ENCODE measurements at places on chromosomes 16 and 17. TPM values are rescaled to one million over a fixed set of nuclear protein-coding genes. Genes with fewer than 3 reads are reported as not detected.

Gene RUNDC3A
- under 0.01 TPM for total RNA-seq

Gene FOXJ1
- not detected for total RNA-seq

Gene RBBP6
- total RNA-seq = 31.1 TPM

Gene MARVELD3
- total RNA-seq = under 0.01 TPM

Gene TP53TG3
- total RNA-seq = not detected

Gene SPNS1
- total RNA-seq = 33.2 TPM

Gene XAF1
- total RNA-seq = 45.8 TPM

Gene ZC3H18
- total RNA-seq = 12.6 TPM

Gene COX6A2
- not detected for total RNA-seq

- DNase-seq = peak; percentile 99
These were observed 8.1 kb upstream of the TIMP2 start for GRCh38 chr17:78933025-78933958.

DNA sequence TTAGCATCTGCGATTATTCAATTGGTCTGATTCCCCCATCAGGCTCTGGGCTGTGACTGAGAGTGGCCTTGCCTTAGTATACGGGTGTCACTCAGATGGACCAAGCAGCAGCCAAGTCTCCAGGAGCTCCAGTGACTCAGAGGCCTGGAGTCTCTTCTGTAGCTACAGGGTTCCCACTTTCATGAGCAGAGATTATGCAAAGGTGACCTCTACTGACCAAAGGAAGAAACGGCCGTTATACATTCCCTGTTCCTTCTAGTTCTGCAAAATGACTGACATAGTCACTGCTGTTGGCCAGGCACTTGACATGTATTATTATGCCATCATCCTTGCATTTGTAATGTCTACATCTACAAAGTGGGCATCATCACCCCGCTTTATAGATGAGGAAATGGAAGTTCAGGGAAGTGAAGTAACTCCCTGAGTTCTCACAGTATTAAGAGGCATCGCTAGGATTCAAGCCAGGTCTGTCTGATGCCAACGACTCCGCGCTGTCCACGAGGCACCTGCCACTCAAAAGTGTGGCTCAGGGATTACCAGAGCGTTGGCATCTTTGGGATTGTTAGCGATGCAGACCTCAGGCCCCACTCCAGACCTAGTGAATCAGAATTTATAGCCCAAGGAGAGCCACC, 23.3 kb downstream of the SLC38A7 start:
- DNase-seq = peak; percentile 86

- no peak for DNase-seq
These were observed 154.3 kb downstream of the KATNIP start for GRCh38 chr16:27704252-27704651.

DNA sequence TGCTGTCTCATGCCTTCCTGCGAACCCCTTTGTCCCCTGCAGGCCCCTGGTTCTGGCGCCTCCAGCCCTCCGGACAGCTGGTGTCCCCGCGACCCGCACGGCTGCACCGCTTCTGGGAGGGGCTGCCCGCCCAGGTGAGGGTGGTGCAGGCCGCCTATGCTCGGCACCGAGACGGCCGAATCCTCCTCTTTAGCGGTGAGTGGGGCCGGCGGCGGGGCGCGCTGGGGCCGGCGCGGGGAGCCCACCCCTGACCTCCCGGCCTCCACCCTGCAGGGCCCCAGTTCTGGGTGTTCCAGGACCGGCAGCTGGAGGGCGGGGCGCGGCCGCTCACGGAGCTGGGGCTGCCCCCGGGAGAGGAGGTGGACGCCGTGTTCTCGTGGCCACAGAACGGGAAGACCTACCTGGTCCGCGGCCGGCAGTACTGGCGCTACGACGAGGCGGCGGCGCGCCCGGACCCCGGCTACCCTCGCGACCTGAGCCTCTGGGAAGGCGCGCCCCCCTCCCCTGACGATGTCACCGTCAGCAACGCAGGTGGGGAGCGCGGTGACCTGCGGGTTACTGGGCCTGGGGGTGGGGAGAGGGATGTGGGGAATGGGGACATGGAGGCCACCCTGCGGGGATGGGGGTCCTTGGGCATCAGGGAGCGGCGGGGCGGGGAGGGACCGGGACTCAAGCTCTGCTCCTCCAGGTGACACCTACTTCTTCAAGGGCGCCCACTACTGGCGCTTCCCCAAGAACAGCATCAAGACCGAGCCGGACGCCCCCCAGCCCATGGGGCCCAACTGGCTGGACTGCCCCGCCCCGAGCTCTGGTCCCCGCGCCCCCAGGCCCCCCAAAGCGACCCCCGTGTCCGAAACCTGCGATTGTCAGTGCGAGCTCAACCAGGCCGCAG, 7.1 kb upstream of the IL32 start:
- peak; percentile 20 for DNase-seq

DNA sequence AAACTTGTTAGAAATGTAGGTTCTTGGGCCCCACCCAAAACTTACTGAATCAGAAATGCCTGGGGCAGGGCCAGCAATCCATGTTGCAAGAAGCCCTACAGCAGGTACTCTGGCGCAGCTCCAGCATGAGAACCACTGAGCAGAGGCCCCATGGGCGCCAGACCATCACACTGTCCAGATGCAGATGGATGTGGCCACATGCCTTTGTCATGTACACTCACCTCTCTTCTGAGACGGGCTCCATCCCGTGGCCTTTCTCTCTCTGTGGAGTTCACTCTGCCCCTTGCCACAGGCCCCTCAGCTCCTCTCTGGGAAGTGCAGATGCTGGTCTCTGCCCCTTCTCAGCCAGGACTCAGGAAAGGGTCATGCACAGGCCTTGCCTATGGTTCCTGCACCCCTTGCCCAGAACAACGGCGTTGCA, 2.3 kb upstream of the CCNF start:
- DNase-seq = no peak

GRCh38 chr17:50273654-50274040, 619 bp upstream of the TMEM92 start:
- DNase-seq = no peak

- no peak for DNase-seq
These were observed 132.4 kb downstream of the PRKCB start for GRCh38 chr16:23968176-23968575.

DNA sequence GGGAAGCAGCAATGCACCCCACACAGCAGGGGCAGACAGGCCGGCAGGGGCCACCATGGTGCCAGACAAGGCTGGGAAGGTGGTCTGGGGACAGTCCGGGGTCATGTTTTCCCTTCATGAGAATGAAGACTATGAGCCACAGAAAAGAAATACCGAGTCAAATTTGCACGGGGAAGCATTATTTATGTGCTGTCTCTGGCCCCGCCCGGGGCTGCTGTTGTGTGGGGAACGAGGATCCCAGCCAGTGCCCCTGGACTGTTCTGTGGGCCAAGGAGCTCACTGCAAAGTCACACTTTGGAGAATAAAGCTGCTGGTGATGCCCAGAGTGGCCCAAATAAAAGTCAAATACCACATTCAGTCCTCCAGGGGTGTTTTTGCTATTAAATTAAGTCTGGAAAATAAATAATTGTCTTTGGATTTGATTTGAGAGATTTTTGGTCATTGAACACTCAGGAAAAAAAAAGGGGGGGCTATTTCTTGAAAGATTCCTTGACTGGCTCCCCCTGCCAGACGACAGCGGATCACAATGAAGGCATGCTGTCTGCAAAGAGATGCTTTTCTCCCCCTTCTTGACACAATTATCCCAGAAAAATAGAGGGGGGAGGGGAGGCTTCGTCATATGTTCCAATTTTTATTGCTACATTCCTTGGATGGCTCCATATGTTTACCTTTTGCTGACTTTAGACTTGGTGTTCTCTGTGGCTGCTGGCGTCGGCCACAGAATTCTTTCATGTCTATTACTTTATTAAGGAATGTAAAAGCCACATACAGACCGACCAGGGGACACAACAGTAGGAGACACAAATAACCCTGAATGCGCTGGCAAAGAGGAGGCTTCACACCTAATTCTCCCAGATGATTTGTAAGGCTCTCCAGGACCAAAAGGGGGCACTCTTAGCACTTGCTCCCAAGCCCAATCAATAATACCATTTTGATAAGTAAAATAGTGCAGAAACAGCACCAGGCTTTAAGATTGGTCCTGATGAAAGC, 27.1 kb upstream of the ANKFN1 start:
- DNase-seq = peak; percentile 39

GRCh38 chr17:8053600-8053999, 14.7 kb downstream of the ALOX15B start:
- DNase-seq = no peak

- peak; percentile 57 for DNase-seq
These were observed 41.0 kb upstream of the KSR1 start for GRCh38 chr17:27415120-27415795.

- DNase-seq = peak; percentile 55
These were observed 33.0 kb downstream of the COG7 start for GRCh38 chr16:23420011-23420410.

DNA sequence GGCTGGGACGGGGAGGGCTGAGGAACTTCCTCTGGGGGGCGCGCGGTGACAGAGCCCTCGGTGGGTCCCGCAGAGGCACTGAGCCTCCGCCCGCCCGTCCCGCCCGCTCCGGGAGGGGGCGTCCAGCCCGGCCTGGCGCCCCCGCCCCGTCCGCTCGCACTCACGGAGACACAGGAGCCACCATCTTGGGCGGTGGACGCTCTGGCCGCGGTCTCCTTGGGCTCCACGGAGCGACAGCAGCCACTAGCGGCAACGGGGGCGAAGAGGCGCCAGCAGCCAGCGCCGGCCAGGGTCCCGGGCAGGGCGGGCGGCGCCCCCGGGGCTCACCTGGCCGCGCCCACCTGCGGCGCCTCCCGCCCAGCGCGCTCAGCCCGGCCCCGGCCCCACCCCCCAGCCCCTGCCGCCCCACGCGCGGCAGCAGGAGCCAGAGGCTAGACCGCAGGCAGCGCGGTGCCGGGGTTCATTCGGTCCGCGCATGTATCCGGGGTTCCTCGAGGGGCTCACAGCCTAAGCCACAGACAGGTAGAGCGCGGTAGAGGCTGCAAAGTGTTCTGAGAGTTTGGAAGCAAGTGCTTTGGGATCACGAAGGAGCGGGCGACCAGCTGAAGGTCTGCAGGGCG, at the start of gene C17orf113:
TSS of gene C17orf113 (minus strand) at position 209 of the 620 bp plus-strand sequence. CDS start 7,225 bp downstream, outside the sequence.
- DNase-seq = no peak
